ENCODE measurements at places on chromosomes 7 and 10.

DNA sequence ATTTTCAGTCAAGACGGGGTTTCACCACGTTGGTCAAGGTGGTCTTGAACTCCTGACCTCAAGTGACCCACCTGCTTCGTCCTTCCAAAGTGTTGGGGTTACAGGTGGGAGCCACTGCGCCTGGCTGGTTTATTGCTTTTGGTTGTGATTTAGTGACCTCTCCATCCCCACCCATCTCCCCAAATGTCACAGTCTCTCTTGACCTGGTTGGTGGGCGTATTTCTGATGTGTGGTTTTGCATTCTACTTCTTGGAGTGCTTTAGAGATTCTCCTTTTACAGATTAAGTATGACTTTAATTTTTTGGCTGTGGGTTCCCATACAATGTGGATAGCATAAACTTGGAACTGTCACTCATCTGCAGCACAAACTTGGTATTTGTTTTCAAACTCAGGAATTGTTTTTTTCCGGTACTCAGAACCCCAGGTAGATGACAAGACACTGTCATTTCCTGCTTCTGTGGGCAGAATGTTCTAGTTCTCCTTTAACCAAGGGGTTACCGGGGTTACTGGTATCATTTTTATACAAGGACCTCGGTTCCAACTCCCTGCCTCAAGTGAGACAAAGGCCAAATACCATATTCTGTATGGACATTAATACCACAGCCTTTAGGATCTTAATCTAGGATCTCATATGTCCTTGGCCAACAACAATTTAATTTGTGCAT lies 50.5 kb downstream of the MRC1 start:
- no peak for DNase-seq

DNA sequence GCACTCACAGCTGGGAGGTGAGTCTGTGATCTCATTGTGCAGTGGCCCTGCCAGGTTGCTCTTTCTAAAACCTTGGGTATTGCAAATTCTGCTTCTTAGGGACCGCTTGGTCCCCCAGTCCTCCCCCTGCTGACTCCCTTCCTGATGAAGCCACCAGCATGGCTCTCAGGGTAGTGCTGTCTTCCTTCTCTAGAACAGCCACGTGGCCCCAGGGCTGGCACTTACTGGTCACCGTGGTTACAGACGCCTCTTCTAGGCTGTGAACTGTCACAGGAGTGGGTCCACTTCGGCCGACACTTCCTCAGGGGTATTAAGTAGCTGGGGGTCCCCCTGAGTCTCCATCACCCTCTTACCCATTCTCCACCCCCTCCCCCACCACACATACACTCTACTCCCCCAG lies 2.7 kb upstream of the HTRA1 start:
- no peak for DNase-seq

DNA sequence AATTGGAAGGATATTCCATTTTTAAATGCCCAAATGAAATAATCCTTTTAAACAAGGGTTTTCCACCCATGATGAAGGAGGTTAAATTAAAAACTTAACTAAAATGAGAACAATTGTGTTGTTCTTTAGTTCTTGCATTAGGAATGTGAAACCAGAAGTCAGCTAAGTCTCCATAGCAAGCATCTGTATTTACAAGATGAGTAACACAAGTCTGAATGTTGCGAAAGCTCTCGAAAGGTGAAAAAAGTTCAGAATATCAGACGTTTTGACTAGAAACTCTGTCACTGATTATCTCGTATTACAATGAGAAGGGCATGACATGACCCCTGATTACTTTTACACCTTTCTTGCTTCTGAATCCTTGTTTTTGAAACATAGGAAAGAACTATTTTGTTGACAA lies 149.6 kb downstream of the BICC1 start:
- peak; percentile 86 for DNase-seq

DNA sequence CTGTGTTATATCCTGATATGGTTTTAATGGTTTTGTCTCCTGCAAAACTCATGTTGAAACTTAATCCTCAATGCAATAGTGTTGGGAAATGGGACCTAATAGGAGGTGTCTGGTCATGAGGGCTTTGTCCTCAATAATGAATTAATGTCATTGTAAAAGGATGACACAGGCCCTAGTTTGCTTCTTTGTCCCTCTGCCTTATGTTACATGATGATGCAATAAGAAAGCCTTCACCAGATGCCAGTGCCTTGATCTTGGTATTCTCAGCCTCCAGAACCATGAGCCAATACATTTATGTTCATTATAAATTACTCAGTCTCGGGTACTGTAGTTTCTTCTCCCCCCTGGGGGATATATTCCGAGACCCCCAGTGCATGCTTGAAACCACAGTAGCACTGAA lies 1247.4 kb upstream of the SORCS1 start:
- DNase-seq = no peak

- no peak for DNase-seq
Measured at GRCh38 chr7:105718511-105718925, 137.2 kb upstream of the EFCAB10 start.

DNA sequence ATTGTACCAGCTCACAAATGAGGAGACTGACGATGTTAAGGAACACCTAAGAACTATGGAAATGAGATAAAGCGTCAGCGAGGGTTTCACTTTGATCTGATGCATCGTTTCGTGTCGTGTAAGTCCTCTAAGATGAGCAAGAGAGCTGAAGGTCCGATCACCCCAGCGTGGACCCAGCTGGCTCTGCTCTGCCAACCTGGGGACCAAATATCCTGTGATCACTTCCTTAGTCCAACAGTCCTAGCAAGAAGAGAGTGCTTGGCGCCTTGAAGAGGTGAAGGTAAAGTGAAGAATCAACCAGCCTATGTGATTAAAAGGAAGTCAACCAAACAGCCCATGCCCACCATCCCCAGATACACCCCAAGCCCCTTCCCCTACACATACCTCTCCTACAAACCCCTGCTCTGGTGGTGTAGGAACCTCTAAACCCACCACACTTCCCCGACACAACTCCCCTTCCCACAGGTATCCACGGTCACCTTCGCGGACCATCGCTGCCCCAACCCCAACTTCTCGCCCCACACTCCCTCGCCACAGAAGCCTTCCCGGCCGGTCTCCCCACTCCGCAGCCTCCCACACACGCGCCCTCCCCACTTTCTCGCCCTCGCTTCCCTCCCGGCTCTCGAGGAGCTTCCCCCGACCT lies 722 bp downstream of the UPF2 start:
- peak; percentile 33 for DNase-seq

GRCh38 chr10:90787393-90788198 lies 70.2 kb downstream of the HTR7 start:
- DNase-seq = peak; percentile 50

GRCh38 chr7:85748861-85749260 lies 562.0 kb upstream of the SEMA3D start:
- no peak for DNase-seq

GRCh38 chr10:15035385-15036301 lies 8.1 kb upstream of the OLAH start:
- no peak for DNase-seq

GRCh38 chr10:10235003-10235402 lies 782.7 kb upstream of the CELF2 start:
- no peak for DNase-seq

- DNase-seq = no peak
Measured at GRCh38 chr10:85491652-85492051, 874.9 kb downstream of the GRID1 start.

DNA sequence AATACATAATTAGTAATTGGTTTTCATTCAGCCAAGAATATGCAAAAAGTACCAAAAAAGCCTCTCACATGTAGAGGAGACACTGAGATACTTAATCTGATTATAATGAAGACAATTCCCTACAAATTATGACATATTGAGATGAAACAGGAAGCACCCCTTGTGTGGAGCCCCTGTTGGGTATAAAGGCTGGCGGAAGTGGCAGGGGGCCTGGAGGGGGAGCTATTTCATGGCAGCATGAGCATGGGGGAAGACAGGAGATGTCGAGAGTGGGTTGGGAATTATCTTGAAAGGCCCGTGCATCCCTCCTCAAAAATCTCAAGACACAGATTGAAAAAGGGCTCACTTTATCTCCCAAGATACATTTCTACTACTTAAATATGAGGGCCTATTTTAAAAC lies 96.9 kb downstream of the PIP4K2A start:
- DNase-seq = no peak

DNA sequence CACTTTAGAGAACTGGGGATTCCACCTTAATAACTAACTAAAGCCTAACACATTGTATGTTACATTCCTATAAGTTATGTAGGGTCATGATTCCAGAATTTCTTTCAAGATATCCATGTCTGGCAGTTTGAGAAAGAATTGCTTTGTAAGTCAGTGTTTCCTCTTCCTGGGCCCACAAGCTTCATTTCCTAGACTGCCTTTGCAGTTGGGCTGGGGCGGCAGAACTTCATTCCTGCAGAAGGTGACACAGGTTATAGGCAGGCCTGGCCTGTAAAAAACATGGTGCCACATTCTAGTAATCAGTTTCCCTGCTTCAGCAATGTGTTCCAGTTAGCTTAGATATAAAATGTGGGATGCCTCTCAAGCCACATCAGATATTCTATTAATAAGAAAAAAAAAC lies 184.2 kb upstream of the NOBOX start:
- DNase-seq = no peak

DNA sequence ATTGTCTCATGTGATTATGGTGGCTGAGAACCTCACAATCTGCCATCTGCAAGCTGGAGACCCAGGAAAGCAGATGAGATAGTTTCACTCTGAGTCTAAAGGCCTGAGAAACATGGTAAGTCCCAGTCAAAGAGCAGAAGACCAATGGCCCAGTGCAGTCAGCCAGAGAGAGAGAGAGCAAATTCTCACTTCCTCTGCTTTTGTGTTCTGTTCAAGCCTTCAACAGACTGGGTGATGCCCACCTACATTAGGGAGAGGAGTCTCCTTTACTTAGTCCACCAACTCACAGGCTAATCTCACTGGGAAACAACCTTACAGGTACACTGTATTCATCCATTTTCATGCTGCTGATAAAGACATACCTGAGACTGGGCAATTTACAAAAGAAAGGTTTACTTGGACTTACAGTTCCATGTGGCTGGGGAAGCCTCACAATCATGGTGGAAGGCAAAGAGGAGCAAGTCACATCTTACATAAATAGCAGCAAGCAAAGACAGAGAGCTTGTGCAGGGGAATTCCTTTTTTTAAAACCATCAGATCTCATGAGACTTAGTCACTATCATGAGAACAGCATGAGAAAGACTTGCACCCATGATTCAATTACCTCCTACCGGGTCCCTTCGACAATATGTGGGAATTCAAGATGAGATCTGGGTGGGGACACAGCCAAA lies 4.7 kb upstream of the FRMPD2 start:
- DNase-seq = no peak

- DNase-seq = no peak
Measured at GRCh38 chr7:157488281-157488680, 151.5 kb downstream of the DNAJB6 start.

DNA sequence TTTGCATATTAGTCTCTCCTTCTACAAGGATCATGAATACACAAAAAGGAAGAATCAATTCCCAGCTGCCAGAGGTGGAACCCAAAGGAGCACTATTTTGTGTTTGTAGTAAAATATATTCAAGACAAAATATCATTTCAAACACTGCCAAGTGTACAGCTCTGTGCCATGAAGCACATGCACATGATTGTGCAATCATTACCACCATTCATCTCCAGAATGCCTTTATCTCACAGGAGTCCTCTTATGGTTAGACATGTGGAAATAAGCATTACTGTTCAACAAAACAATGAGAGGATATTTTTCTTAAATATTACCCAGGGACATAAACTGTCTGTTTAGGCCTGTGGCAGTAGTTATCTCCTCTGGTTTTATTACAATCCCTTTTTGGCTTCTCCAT lies 151.4 kb upstream of the PPP1R3A start:
- DNase-seq = no peak

- no peak for DNase-seq
Measured at GRCh38 chr10:2936816-2937215, 130.5 kb upstream of the PFKP start.

DNA sequence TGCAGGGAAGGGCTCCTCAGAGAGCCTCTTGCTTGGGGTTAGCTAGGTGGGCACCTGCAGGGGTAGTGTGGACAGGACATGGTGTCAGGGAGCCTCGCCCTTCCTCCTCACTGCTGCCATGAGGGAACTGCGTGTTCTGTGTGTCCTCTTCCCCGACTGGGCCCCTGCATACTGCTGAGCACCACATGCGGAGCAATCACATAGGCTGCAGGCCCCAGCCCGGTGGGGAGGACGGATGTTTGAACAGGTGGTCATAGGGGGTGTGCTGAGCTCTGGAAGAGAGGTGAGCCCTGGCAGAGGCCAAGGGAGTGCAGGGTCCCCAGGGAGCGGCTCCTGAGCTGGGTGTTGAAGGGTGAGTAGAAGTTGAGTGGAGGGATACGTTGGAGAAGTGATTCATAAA lies 48.3 kb upstream of the ZMIZ2 start:
- DNase-seq = no peak

DNA sequence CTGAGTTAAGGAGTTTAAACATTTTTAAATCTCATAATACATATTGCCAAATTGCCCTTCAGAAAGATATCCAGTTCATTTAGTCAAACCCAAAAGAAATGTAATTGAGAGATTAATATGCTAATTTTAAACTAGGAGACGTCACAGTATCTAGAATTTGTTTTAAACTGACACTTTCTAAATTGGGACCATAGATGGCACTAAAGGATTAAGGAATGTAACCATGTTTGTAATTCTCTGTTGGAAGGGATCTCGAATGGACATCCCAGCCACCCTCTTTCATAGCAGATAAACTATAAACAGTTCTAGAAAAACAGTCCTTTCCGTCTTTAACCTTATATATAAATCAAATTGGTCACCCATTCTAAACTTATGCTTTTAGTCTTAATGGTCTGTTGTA lies 30.0 kb upstream of the SAMD9L start:
- peak; percentile 36 for DNase-seq

GRCh38 chr10:16995867-16996529 lies 133.6 kb downstream of the CUBN start:
- DNase-seq = no peak

DNA sequence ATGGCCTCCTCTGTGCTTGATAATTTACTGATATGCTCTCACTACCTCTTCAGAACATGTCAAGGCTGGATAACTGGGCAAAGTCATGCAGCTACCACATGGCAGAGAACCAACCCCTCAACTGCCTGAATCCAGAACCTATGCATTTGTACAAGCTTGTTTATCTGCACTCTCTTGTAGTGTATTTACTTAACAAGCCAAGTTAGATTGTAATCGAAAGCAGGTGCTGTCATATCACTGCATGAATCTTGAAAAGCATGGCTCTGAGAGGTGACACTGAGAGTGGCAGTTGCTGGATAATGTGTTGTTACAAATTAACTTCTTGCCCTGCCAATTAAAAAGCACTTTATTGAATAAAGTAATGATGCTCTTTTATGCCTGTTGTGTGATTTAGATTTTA lies 588.6 kb downstream of the NRG3 start:
- DNase-seq = no peak

GRCh38 chr10:110641256-110641655 lies 2.9 kb upstream of the RBM20 start:
- peak; percentile 43 for DNase-seq

All from ACHN (cell line).